ENCODE measurements at places on chromosomes 13 and 19. TPM values are rescaled to one million over a fixed set of nuclear protein-coding genes. Genes with fewer than 3 reads are reported as not detected.

DNA sequence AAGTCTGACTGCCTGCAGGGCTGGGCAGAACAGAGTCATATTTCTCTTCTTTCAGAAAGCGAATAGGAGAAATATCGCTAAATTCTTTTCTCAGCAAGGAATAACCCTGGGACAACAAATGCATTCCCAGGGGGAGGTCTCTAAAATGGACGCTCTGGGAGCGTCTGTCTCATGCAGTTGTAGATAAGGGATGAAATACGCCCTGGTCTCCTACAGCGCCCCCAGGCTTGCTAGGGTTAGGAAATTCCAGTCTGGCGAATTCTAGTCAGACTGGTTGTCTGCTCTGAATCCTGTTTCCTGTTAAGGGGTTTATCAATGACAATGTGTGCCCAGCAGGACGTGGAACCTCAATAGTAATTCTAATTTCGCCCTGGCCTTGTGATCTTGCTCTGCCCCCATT is 1214.1 kb downstream of the DIAPH3 start:
- no peak for DNase-seq

GRCh38 chr19:1845642-1846041 is 2.6 kb downstream of the REXO1 start:
- DNase-seq, result no peak

GRCh38 chr19:29576046-29576606 is 30.0 kb upstream of the POP4 start:
- DNase-seq, result no peak

Gene KANK2
- 121 TPM for total RNA-seq

DNA sequence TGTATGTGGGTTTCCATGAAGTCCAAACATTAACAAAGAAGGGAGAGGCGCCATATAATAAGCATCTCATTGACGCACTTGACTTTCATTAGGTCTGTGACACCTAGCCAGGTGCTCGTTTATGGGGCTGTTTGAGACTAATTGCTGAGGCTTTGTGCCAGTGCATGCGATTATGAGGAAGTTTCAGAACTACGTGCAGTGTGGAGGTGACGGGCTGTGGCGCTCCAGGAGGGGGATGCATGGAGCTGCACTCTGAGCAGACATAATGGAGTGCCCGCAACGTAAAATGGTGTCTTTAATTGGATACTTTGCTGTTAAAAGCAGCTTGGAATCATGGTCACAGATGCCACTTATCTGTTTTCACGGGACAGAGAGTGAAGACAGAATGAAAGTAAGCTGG is 223.2 kb downstream of the FGF9 start:
- DNase-seq, result no peak

- DNase-seq, result no peak
Measured at GRCh38 chr19:14450168-14450874, 17.2 kb downstream of the PKN1 start.

- DNase-seq, result no peak
Measured at GRCh38 chr19:38375098-38375493, 725 bp downstream of the PSMD8 start.

DNA sequence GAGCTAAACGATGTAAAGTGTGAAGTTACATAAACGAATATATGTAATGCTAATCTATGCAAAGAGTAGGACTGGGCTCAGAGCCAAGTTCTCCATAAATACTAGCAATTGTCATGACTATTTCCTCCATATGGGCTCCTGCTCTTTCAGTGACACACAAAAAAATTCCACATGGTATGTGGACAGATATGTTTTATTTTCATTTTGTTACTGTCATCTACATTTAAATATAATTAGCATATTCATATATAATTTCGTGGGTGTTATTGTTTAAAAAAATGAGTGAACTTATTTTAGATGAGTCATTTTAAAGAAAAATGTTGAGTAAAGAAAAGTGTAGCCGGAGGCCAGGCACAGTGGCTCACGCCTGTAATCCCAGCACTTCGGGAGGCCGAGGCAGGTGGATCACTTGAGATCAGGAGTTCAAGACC is 5.0 kb upstream of the IGSF23 start:
- no peak for DNase-seq

GRCh38 chr19:35712567-35713505 is 5.0 kb upstream of the KMT2B start:
- DNase-seq, result no peak

- no peak for DNase-seq
Measured at GRCh38 chr19:23817519-23817918, 58.8 kb upstream of the ZNF681 start.

GRCh38 chr19:46803555-46803954 is 15.2 kb upstream of the SLC1A5 start:
- no peak for DNase-seq

DNA sequence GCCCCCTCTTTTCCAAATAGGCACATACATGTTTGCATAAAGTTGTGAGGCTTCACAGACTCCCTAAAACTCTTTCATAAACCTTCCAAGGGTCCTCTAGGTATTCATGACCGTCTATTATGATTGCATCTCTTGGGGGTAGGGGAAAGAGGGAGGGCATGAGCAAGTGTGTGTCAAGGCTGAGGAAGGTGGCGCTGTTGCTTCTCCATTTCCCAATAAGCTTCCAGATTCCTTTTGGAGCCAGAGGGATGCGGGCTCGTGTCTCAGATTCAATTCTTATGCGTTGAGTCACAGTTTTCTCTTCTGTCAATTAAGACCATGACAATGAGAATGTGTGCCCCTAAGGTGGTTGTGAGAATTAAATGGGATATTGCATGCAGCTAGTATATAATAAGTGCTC is 51.0 kb upstream of the CYP2A7 start:
- no peak for DNase-seq

- peak; percentile 47 for DNase-seq
Measured at GRCh38 chr13:44306371-44307192, 67.0 kb upstream of the SERP2 start.

- DNase-seq, result no peak
Measured at GRCh38 chr19:21308773-21309172, 20.4 kb downstream of the ZNF708 start.

GRCh38 chr13:49561062-49561410 is 24.3 kb downstream of the RCBTB1 start:
- no peak for DNase-seq

Gene MUC16
- 3.4 TPM for total RNA-seq

GRCh38 chr13:110562696-110563462 is 1.4 kb upstream of the RAB20 start:
- no peak for DNase-seq

Gene TGFBR3L
- 12.5 TPM for total RNA-seq

GRCh38 chr13:107031716-107032115 is 463.8 kb upstream of the ARGLU1 start:
- DNase-seq, result no peak

Gene PLIN5
- 0.64 TPM for total RNA-seq

Gene S1PR4
- 0.26 TPM for total RNA-seq

- no peak for DNase-seq
Measured at GRCh38 chr13:65940720-65941119, 1289.4 kb downstream of the PCDH9 start.

Gene CLIP3
- total RNA-seq, result 4.7 TPM

- no peak for DNase-seq
Measured at GRCh38 chr13:75153834-75154233, 328.1 kb downstream of the TBC1D4 start.

Measured in Panc1 (cell line).